NCI-H226 (cell line): ENCODE measurements at places on chromosomes 1 and 21.
A peak's percentile ranks its signal among the peaks of the same experiment; 100 is the strongest.

DNA sequence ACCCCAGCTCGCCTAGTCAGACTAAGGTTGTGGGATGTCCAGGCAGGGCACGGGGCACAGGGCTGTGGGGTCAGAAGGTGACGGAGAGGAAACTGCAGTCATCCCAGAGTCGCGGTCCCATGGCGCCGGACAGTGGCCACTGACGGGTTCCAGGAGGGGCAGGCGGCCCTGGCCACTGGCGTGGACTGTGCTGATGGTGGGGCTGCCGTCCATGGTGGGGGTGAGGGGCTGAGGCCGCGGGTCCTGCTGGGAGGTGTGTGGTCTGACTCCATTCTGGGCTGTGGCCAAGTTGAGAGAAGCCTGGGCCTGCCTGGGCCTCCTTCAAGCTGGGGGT is 32.0 kb downstream of the PCNT start:
- DNase-seq, result no peak

GRCh38 chr1:175597969-175598765 is 145.2 kb downstream of the TNR start:
- no peak for DNase-seq

GRCh38 chr21:45283611-45284455 is 3.9 kb downstream of the POFUT2 start:
- DNase-seq, result no peak

DNA sequence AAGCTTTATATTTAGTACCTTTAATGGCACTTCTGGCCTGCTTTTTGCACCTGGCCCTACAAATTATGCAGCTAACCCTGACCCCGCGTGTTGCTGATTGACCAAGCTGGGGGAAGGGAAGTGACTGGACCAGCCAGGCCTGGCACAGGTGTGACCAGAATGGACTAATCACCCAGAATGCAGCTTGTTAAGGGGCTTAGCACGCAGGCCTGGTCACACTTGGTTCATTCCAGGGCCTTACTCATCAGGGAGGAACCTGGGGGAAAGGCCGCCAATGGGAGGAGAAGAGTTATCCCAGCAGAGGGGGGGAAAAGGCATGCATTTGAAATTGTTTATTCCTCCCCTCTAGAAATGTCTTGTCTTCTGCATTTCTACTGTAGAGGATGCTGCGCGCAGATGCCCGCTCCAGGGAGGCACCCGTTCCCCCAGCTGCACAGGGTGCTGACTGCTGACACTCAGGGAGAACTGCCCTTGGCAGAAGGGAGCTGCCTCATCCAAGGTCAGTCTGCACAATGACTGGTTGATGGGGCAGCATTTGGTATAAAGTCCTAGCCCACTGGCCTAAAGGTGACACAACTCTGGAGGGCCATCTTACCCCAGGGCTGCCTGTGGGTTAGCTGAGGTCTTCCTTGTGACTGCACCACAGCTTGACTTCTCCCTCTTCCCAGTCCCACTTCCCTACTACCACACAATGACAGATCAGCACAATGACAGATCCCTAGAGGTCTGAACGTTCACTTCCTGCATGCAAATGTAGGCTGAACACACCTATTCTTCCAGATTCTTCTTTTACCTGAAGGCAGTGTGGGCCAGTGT is 29.0 kb downstream of the DHCR24 start:
- DNase-seq, result peak; percentile 87

DNA sequence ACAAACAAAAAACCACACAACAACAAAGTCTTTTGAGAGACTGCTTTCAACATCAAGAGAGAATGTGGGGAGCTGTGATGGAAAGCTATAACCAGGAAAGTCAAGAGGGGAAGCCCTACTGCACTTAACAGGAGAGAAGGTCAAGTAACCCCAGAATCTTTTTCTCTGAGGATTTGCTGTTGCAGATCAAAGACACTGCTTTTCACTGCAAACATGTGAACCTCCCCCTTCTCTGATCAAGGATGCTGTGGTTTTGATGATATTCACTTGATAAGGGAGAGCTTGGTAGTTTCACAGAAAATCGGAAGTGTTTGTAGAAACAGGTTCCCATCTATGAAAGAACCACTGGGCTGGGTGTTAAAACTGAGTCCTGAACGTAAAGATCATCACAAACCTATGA is 4.8 kb downstream of the ETV3 start:
- no peak for DNase-seq

DNA sequence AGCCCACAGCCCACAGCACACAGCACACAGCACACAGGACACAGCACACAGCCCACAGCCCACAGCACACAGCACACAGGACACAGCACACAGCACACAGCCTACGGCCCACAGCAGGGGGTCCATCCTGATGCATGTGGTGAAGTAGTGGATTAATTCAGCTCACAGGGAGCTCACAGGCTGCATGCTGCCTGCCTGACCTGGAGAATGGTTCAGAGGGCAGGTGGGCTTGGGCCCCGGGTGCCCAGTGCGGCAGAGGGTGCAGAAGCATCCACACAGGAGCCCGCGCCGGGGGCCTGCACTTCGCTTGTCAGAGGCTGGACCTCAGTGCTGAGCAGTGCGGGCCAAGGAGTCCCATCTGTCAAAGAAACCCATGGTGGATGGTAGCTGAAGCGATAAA is 21.1 kb upstream of the AJAP1 start:
- no peak for DNase-seq

- no peak for DNase-seq
These were observed 30.4 kb upstream of the DISP3 start for GRCh38 chr1:11448373-11449099.

- no peak for DNase-seq
These were observed 36.5 kb upstream of the ADAMTS1 start for GRCh38 chr21:26881504-26882228.
